ENCODE measurements at places on chromosomes 13 and 19. TPM values are rescaled to one million over a fixed set of nuclear protein-coding genes. Genes with fewer than 3 reads are reported as not detected.

MBD3L3 gene
- not detected for polyA plus RNA-seq

DBP gene
- 4.3 TPM for polyA plus RNA-seq

KLK14 gene
- 0.06 TPM for polyA plus RNA-seq

LRRC63 gene
- not detected for polyA plus RNA-seq

KLK6 gene
- not detected for polyA plus RNA-seq

ONECUT3 gene
- not detected for polyA plus RNA-seq

FFAR2 gene
- polyA plus RNA-seq, result not detected

LILRB2 gene
- polyA plus RNA-seq, result not detected

LRRC8E gene
- 8.6 TPM for polyA plus RNA-seq

FFAR1 gene
- not detected for polyA plus RNA-seq

GRCh38 chr13:30341815-30342570 lies 34.6 kb upstream of the KATNAL1 start:
- peak; percentile 84 for DNase-seq

- DNase-seq, result no peak
Observed at GRCh38 chr19:44573627-44574026, 39.7 kb upstream of the IGSF23 start.

DNA sequence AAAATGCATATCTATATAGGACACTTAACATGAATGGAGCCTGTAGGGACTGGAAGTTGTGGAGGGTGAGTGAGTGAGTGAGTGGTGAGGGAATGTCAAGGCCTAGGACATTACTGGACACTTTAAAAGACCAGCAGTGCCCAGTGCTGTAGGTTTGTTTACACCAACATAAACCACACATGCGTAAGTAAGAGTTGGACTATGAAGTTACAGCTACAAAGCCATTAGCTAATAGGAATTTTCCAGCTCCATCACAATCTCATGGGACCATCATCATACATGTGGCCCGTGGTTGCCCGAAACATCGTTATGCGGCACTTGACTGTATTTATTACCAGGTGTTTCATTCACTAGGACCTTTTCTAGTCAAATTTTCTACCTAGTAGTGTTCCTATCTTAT lies 49.2 kb downstream of the LATS2 start:
- DNase-seq, result no peak

- DNase-seq, result no peak
Observed at GRCh38 chr19:33054623-33055022, 10.1 kb downstream of the RHPN2 start.

DNA sequence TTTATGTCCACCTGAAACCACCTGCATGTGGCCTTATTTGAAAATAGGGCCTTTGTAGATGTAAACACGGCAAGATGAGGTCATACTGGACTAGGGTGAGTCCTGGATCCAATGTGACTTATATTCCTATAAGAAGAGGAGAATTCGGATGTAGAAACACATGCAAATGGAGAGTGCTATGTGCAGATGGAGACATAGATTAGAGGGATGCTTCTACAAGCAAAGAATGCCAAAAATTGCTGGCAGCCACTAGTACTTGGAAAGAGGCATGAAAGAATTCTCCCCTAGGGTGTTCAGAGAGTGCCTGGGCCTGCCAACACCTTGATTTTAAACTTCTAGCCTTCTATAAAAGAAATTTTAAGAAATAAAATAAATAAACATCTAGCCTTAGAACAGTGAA lies 226.1 kb downstream of the RFC3 start:
- peak; percentile 61 for DNase-seq

GRCh38 chr13:27273658-27274425 lies 3.2 kb downstream of the RASL11A start:
- no peak for DNase-seq

DNA sequence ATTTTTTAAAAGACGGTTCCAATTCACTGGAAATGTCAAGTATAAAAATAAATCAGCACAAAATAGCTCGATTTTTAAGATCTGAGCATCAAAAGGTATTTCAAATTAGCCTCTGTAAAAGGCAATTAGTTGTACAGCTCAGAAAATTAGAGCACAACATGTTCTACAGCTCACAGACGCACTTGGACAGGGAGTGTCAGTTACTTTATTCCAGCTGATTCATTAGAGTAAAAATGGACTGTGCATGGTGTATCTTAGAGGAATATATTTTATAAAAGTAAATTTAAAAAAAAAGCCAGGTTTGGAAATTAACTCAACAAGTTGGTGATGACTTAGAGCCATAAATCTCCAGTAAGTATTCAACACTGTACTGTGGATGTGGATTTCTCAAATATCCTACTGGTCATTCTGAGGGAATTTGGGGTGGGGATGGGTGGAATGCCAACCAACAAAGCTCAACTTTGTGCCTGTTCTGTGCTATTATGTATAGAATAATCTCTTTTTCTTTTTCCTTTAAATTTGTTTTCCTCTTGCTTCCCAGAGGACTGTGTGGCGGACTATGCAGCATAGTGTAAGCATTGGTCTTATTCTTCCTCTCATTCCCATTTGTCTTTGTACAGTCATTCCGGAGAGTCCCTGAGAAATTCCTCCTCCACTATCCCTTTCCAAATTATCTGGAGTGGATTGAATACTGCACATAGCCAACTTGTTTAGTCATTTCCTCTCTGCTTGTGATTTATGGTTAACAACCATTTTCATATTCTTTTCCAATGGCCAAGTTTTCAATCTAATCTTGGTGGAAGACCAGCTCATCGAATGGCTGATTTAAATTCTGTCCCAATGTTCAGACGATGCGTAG lies 169.3 kb downstream of the DCT start:
- peak; percentile 63 for DNase-seq

GRCh38 chr19:4365341-4365740 lies 22.0 kb downstream of the MPND start:
- DNase-seq, result no peak

- no peak for DNase-seq
Observed at GRCh38 chr13:26500618-26501320, 56.7 kb upstream of the WASF3 start.

GRCh38 chr13:21522130-21522529 lies 63.0 kb upstream of the ZDHHC20 start:
- DNase-seq, result no peak

GRCh38 chr13:25632166-25632888 lies 260.6 kb downstream of the ATP8A2 start:
- DNase-seq, result no peak
